Stimulated activated CD8-positive, alpha-beta memory T cell treated with anti-CD3 and anti-CD28 coated beads, Interleukin-15, amount 100 ng/mL, for 4 hours (primary cell): ENCODE measurements at places on chromosomes 2 and 18.

DNA sequence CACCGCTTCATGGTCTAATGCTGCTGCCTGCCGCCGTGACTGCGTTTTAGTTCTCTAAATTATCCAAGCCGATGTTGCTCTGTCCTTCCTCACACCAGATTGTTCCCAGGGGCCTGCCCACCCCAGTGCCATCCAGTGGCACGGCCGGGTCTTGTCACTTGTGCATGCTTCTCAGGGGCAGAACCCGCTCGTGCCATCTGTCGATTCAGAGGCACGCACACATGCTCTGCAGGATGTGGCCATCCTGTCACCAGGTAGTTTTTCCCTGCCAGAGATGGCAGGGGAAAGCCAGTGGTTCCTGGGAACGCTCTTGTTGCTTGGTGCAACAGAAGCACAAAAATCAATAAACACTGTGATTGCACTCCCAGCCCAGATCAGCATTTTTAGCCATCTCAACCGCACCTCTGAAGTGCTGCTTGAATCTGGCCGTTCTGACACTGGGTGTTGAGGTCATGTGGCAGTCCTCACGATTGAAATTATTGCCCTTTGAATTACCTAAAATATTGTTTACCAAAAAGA is 119.6 kb upstream of the BOD1L2 start:
- DNase-seq: no peak

GRCh38 chr18:59266886-59267502 is 6.3 kb downstream of the RAX start:
- DNase-seq: no peak

GRCh38 chr2:130849896-130850787 is 13.4 kb downstream of the ARHGEF4 start:
- DNase-seq: no peak

DNA sequence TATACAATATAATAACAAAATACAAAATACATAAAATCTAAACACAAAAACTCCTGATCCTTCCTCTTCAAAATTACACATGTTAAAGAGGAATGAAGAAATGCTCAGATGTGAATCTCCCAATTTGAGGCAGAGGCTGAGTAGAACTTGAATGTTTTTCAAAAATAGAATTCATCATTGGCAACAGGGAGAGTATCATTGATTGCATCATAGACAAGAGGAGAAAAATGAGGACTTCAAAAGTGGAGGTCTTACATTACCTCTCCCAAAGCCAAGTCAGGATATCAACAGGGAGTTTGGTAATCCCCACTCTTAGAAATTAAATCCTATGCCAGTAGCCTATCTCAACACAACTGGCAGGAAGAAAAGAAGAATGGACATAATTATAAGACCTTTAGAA is 2023.9 kb upstream of the CELF4 start:
- DNase-seq: no peak

DNA sequence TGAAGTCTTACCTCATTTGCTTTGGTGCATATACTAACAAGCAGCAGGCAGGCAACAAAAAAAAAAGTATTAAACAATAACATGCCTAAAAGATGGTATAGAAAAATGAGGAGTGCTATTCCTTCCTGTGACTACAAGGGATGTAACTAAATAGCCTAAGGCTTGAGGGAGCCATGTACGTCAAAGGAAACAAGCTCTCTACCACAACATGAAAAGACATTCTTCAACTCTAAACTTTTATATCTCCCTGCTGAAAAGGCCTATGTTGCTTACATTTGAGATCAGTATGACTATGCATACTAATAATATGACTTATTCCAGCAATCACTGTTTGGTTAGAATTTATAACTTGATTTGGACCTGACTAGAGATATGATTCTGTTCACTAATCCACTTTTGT is 347.9 kb downstream of the ADCYAP1 start:
- DNase-seq: no peak

- DNase-seq: no peak
Observed at GRCh38 chr2:33617401-33617800, 18.3 kb upstream of the FAM98A start.

DNA sequence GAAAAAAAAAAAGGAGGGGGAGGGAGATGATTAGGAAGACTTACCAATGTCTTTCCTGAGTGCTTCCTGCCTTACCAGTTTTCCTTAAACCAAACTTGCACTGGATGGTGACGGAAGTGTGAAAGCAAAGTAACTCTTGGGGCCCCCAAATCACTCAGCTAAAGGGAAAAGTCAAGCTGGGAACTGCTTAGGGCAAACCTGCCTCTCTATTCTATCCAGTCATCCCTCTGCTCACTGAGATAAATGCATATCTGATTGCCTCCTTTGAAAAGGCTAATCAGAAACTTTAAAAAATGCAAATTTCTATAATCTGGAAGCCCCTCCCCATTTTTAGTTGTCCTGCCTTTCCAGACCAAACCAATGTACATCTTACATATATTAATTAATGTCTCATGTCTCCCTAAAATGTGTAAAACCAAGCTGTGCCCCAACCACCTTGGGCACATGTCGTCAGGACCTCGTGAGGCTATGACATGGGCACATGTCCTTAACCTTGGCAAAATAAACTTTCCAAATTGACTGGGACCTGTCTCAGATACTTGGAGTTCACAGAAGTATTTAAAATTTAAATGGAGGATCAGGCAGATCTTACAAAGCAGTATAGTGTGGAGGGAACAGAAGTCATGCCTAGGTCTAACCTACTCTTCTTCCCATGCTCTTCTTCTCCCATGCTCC is 7.2 kb upstream of the CYBRD1 start:
- no peak for DNase-seq

GRCh38 chr2:120461092-120461491 is 115.2 kb downstream of the INHBB start:
- no peak for DNase-seq

DNA sequence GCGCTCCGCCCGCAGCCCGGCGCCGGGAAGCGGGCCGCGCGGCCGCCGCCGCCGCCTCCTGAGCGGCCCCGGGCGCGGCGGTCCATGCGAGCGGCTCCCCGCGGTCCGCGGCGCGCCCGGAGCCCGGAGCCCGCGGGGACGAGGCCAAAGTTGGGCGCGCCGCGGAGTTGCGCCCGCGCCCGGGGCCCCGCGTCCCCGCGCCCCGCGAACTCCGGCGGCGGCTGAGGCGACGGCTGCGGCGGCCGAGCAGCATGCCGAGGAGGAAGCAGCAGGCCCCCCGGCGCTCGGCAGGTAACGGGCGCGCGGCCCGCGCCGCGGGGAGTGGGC is 992 bp downstream of the TSHZ1 start:
- DNase-seq: no peak

GRCh38 chr18:50734886-50735285 is 84.9 kb downstream of the MRO start:
- no peak for DNase-seq
